Stimulated activated naive CD4-positive, alpha-beta T cell treated with Interleukin-2 at 50 U/mL for 16 hours (primary cell): ENCODE measurements at places on chromosomes 13 and 19.

GRCh38 chr13:30388406-30389283, 33.6 kb upstream of the UBE2L5 start:
- no peak for DNase-seq

DNA sequence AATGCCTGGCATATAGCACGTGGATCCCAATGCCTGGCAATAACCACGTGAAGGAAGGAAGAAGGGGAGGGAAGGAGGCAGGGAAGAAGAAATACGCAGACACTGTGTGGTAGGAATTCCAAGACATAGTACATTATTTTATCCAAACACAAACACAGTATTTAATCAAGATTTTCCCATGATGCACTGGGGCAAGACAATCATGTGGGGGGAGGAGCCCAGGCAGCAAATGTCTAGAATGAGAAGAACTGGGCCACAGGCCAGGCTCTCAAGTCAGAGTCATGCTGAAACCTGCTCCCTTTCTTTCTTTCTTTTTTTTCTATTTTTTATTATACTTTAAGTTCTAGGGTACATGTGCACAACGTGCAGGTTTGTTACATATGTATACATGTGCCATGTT, 717.9 kb downstream of the UQCRFS1 start:
- no peak for DNase-seq

DNA sequence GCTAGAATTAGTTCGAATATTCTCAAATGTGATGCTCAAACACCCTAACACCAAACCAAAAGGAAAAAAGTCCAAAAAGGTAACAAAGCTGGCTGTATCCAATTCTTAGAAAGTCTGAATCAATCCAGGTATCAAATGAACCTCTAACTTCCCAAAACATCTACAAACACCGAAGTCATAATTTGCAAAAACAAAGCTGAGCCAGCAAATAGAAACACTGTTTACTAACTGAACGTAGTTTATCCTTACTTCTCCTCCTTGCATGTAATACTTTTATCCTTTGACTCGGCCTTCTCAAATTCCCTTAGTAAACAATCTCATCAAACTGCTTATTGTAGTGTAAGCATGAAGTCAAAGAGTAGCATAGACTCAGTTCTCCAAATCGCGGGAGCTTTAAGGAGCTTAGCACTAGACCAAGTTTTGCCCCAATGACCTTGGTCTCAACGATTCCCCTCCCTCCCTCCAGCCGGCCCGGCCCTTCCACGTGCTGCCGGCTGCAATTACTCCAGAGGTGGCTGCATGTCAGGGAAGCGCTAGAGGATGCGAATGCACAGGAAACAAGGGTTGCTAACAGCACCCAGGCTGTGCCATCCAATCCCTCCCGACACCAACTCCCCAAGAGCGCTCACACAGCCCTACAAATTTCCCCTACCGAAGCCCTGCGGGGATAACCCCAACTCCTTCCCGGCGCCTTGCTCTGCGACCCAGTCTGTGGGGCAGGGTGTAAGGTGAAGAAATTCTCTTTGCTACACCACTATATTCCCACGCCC, 693 bp downstream of the XPO4 start:
- peak; percentile 12 for DNase-seq

- no peak for DNase-seq
These were observed 7.5 kb upstream of the MEX3D start for GRCh38 chr19:1575323-1576241.

DNA sequence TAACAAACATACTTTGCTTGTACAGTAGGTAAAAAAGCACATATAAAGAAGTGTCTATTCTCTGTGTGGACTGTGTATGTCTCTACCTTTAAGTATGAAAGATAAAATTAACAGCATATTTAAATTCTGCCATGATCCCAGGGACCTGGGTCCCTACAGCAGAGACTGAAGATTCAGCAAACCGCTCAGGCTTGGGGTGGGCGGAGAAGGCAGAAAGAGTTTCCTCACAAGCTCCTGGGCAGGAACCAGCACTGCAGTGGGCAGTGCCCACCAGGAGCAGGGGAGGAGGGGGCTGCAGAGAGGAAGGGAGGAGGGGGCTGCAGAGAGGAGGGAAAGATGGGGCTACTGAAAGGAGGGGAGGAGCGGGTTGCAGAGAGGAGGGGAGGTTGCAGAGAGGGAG, 44.6 kb upstream of the GRTP1 start:
- DNase-seq: no peak

GRCh38 chr13:68199271-68199670, 969.1 kb upstream of the PCDH9 start:
- no peak for DNase-seq

DNA sequence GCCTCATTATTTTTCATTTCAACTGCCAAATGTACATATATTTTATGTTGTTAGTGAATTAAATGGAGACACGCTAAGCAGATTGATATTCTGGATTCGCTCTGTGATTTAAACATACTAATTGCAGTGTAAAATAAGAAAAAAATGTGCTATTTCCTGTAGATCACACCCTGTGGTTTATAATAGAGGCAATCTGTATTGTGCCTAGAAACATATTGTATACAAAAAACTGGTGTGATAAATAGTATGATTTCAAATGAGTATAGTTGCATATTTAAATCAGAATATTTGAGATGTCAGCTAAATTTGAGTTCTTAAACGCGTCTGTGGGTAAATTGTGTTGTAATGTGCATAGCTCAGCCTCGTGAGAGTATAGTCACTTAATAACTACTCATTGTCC, 643.9 kb downstream of the TBC1D4 start:
- no peak for DNase-seq

DNA sequence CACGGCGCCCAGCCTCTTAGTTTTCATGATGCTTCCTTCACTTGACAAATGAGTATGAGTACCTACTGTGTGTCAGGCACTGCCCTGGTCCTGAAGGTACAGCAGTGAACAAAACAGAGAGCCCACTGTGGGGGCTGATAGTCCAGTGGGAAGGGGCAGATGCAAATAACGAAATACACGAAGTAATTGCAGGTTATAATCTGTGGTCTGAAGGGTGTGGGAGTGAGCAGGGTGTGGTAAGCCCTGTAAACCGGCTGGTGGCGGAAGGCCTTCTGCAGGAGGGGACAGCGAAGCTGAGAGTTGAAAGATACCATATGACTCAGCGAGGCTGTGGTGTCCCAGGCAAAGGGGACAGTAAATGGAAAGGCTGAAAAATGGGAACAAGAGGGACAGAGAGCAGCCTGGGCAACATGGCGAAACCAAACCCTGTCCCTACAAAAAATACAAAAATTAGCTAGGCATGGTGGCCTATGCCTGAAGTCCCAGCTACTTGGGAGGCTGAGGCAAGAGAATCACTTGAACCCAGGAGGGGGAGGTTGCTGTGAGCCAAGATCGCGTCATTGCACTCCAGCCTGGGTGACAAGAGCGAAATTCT, 60.5 kb downstream of the MAP4K1 start:
- peak; percentile 32 for DNase-seq

DNA sequence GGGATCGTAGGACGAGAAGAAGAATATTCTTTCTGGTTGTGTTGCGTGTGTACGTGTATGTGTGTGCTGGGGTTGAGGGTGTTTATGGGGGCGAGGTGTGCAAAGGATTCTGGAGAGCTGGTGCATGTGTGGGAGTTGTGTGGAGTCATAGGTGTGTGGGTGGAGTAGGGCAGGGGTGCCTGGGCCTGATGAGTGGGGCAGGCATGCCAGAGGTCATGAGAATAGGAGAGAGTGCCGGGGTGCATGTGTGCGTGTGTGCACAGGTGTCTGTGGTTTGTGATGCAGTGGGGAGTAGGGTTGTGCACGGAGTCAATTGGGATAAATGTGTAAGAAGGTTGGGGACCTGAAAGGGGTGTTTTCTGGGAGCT, 649 bp downstream of the TMEM91 start:
- peak; percentile 22 for DNase-seq

DNA sequence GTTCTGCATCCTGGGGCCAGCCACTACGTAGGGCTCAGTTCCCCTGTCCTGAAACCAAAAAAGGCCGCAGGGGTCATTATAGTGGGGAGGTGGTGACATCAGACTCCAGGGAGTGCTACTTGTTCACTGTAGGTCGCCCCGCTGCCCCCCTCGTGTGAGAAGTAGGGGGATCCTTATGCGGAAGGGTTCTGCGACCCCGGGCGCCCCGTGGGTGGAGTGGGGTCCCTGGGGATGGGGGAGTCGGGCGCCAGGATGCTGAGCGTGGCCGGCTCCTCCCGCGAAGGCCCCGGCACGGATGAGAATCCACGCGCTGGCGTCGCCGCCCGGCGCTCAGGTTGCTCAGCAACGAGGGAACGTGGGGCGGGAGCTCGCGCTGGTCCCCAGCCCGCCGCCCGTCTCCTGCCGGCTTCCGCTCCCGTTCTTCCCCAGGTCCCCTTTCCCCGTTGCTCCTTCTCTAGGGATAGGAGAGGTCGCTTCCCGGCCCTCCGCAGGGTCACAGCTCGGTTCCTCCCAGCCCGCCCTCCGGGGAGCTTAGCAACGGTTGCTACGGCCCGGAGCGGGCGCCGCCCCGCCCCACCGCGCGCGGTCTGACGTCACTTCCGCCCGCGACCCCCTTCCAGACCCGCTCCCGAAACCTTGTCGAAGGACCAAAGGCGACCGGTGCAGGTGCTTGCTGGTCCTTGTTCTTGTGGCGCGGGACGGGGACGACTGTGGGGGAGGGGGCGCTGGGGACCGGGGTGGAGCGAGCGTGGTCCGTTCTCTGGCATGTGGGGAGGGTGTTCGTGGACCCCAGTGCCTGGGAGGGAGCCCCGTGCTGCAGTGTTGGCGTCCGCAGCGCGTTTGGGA, at the start of gene NAT14:
NAT14 (plus strand) TSS at position 596 of the 846 bp plus-strand sequence. CDS start 521 bp downstream, outside the sequence.
- peak; percentile 52 for DNase-seq

GRCh38 chr13:21071924-21072323, 10.5 kb upstream of the LATS2 start:
- no peak for DNase-seq

GRCh38 chr13:75687150-75687763, 51.1 kb downstream of the LMO7 start:
- DNase-seq: no peak

DNA sequence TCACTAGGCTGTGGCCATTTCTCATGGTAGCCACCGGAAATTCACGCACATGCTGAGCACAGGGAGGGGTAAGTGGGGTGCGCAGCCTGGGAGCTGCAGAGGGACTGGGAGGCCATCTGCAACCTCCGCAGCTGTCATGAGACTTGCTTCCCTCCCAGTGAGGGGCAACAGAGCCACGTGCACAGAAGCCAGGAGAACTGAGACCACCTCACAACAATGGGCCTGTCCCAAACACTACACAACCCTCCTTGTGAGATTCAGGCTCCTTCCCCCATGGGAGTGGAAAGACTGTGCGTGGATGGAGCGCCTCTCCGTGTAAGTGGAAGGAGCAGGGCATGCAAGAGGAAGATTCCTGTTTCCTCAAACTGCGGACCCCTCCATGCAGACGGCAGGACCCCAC, 8.8 kb downstream of the C3 start:
- DNase-seq: no peak

DNA sequence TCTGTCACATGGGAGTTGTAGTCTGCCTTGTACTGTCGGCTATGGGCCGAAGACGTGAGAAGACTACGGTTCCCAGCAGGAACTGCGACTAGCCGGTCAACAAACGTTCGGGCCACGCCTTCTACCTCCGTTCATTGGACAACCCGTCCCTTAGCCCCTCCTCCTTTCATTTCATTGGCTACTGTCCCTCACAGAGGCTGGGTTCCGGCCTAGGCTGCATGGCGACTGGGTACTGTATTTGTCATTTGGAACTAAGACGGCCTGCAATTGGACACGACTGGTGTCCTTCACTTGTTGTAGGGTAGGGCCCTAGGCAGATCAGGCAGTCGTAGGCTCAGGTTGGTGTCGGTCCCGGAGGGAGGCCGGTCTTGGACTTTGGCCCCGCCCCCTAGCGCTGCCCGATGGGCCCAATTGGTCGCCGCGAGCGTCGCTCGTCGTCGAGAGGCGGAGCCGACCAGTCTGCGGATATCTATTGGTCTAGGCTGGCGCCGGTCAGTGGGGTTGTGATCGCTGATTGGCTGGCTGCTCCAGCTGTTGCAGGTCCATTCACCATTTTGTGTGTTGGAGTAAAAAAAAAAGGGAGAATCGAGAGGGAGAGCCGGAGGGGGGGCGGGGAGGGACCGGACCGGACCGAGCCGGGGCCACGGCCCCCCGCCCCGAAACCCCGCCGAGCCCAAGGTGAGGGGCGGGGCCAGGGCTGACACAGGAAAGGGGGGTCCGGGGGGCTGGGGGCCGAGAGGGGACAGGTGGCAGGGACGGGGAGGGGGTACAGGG, at the start of gene CIC:
CIC (plus strand) TSS at position 549 of the 774 bp plus-strand sequence. CDS start 2,532 bp downstream, outside the sequence.
- DNase-seq: peak; percentile 100

GRCh38 chr13:100983111-100983510, 308.5 kb upstream of the TMTC4 start:
- DNase-seq: no peak

DNA sequence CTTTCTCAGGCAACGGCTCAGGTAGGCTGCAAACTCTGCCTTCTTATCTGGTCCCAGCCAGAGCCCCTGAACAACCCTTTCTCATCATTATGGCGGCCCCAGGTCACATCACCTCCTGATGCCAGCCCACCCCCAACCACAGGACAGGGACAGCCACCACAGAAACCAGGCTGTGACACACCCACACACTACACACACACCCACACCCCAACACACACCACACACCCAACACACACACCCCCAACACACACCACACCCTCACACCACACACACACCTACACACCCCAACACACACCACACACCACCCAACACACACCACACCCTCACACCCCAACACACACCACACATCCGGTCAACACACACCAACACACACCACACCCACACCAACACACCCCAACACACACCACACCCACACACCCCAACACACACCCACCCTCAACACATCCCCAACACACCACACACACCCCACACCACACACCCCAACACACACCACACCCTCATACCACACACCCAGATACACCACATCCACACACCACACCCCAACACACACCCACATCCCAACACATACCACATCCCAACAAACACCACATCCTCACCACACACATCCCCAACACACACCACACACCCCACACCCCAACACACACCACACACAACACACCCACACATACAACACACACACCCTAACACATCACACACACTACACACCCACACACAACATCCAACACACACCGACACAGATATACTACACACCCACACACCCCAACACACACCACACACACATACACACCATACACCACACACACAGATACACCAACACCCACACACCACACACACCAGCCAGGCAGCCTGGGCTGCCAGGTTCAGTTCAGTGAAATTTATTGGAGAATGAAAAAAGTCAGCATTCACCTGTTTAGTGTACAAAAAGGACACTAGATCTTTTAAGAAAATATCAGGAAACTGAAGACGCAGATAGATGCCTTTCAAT, 4.2 kb upstream of the ISYNA1 start:
- no peak for DNase-seq

- DNase-seq: no peak
These were observed 3.0 kb downstream of the PEG3 start for GRCh38 chr19:56837492-56838023.

- no peak for DNase-seq
These were observed 17.3 kb downstream of the DOT1L start for GRCh38 chr19:2180881-2181632.

DNA sequence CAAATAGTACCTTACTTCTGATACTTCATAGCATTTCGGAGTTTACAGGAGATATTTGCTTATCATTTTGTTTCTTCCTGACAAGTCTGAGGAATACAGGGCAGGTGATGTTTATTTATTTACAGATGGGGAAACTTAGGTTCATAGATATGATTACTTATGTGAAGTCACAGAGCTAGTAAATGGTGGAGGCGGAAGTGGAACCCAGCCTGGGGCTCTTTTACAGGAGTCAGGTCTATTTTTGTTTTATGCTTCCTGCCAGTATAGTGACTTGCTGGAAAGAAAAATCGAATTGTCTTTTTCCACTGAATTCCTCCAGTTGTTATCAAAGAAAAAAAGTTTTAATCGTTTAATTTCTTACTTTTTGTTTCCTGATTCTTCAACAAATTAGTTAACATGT, 66.5 kb downstream of the DGKH start:
- DNase-seq: no peak

- DNase-seq: no peak
These were observed 23.9 kb upstream of the ZBTB7A start for GRCh38 chr19:4090356-4091220.
